ENCODE measurements at places on chromosomes 7 and 10. TPM values are rescaled to one million over a fixed set of nuclear protein-coding genes. Genes with fewer than 3 reads are reported as not detected.

Gene LIPJ
- total RNA-seq = not detected

Gene GIMAP2
- 5.5 TPM for total RNA-seq

Gene MOGAT3
- not detected for total RNA-seq

Gene FXYD4
- total RNA-seq = not detected

Gene LRRD1
- 0.17 TPM for total RNA-seq

Gene POT1
- 47.0 TPM for total RNA-seq

Gene CCDC146
- 0.34 TPM for total RNA-seq

Gene CCDC136
- 7.7 TPM for total RNA-seq

Gene TMEM196
- not detected for total RNA-seq

Gene WDFY4
- total RNA-seq = not detected

Gene ASB15
- total RNA-seq = not detected

Gene CFAP46
- total RNA-seq = 4.4 TPM

Gene NPY4R
- not detected for total RNA-seq

Gene WIPF3
- total RNA-seq = not detected

Gene LRRC18
- not detected for total RNA-seq

Gene TNKS2
- total RNA-seq = 10.9 TPM

Gene EPHA1
- total RNA-seq = not detected

Gene KRIT1
- total RNA-seq = 26.8 TPM

Gene MMP21
- not detected for total RNA-seq

Gene CTBP2
- total RNA-seq = 43.6 TPM

Gene NKX6-2
- not detected for total RNA-seq

Gene EN2
- total RNA-seq = 1.4 TPM

Gene SLC26A3
- not detected for total RNA-seq

Gene SRRM3
- total RNA-seq = 0.29 TPM

Gene PRSS58
- total RNA-seq = not detected

Gene TMEM176B
- total RNA-seq = 3.3 TPM

Gene COL1A2
- total RNA-seq = 732 TPM

Gene SPRN
- total RNA-seq = not detected

Gene ZNF138
- 30.6 TPM for total RNA-seq

Gene ANKRD7
- 7.9 TPM for total RNA-seq

Gene GPR37
- 0.65 TPM for total RNA-seq

Gene ZNF107
- 6.4 TPM for total RNA-seq

Gene RSPH10B2
- 0.11 TPM for total RNA-seq

Gene KLF14
- 0.86 TPM for total RNA-seq
